ENCODE measurements at places on chromosomes 3 and 15.

- DNase-seq = no peak
Observed at GRCh38 chr3:59422312-59422711, 372.5 kb upstream of the CFAP20DC start.

GRCh38 chr3:86180696-86181095 is 810.3 kb downstream of the VGLL3 start:
- no peak for DNase-seq

DNA sequence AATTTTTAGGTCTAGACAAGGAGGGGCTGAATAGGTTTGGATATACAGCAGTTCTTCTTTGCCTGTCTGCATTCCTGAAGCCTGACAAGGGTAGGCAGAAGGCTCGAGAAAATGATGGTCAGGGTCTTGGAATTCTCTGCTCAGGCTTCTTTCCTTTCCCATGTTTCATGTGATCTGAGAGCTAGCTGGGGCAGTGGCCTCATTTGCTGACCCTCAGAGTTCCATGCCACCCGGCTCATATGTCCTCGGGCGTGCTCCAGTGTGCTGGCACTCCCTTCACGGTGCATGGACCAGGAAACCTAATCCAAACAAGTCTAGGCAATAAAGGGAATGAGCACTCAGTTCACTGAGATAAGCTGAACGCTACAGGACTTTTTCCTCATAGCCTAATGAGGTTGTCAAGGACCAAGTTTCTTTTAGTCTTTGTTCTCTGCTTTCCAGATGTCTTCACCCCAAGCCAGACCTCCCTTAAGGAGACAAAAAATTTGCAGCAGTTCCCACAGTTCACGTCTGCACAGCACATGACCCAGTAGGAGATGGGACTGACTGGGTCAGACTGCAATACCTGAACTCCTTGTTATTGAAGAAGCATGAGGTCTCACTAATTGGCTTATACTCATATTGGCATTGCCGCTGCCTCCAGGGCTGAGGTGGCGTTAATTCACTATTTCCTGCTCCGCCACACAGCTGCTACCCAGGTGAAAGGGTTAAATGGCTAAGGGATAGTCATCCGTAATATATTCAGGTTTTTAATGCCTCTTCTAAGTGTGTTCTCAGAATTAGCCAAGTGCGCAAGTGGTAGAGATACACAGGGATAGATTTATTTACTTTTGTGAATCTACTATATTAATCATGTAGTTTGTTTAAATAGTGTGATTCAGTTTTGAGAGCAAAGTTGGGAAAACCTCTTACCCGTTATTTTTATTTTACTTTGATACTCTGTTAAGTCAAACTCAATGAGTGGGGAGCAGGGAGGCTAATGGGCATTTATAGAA is 15.3 kb upstream of the RTP4 start:
- peak; percentile 23 for DNase-seq

- no peak for DNase-seq
Observed at GRCh38 chr3:159635047-159635641, 353.5 kb upstream of the IL12A start.

GRCh38 chr3:60053526-60054265 is 1003.9 kb upstream of the CFAP20DC start:
- DNase-seq = peak; percentile 72

DNA sequence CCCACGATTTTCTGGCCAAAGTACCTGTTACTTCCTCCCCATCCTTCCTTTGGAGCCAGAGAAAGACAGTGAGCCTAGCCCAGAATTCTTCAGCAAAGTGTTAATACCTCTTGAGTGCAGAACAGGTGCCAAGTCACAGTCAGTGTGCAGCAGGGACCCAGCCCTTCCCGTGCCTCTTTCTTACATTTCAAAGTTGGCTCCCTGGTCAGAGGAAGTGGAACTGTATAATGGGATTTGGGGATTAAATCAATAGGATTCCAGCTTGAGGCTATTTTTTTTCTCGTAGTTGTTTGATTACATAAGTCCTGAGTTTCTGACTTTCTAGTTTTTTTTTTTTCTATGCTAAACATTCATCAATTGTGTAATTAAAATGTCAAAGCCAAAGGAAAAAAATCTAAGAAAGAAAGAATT is 52.6 kb upstream of the ABHD10 start:
- DNase-seq = no peak

DNA sequence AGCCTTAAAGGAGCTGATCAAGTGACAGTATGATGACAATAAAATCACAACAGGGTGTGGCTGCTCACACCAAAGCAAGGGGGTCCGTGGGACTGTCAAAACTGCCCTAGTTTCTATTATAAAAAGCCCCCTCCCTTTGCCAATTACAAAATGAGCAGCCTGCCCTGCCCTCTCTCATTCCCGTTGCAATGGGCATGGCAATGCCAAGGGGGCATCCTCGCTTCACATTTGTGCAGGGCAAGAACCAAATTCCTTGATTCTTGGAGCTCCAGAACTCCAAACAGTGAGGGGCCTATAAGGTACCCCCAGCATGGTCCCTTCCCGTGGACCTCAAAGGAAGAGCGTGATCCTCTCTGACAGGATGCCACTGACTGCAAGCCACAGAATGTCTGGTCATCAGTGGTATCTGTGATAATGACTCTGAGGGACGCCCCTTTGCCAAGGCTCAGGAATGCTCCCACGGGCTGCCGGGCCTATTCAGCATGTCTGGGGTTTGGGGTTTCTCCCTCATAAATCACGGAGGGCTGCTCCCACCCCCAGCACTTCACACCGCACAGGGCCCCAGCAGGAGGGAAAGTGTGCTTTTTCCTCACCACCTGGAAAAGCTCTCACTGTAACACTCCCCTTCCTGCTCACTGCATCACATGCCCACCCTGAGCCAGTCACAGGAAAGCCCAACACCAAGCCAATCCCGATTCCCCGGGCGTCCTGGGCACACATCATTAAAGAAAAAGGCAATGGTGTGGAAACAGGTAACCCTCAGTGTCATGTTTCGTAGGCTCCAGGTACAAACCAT is 105.1 kb upstream of the TRPM1 start:
- peak; percentile 49 for DNase-seq

GRCh38 chr3:13234666-13235065 is 161.4 kb upstream of the IQSEC1 start:
- no peak for DNase-seq

DNA sequence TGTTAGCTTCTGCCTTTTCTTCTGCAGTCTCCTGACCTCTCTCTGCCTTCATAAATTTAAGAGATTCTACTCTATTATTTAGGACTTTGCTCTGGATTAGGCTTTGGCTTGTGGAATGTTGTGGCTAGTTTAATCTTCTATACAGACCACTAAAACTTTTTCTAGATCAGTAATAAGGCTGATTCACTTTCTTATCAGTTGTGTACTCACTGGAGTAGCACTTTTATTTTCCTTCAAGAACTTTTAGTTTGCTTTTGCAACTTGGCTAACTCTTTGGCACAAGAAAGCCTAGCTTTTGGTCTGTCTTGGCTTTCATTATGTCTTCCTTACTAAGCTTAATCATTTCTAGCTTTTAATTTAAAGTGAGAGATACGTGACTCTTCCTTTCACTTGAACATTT is 265.5 kb upstream of the TBC1D5 start:
- DNase-seq = no peak

GRCh38 chr3:42608581-42608980 is 8.1 kb downstream of the NKTR start:
- no peak for DNase-seq

DNA sequence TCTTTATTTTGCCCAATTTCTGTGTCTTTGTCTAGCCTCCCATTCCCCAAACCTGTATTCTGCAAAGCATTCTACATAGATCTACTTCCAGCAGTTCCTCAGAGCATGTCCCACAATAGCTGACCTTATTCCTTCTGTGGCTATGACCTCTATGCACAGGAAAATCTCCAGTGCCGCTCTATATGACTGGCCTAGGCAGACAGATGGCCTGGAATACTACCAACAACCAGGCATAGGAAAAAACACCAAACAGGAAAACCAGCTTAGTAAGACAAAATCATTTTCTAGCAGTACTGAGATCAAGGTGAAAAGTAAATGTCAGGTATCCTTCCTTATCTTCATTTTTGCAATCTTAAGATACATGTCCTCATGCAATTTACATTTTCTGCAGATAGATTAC is 1115.0 kb downstream of the IGSF11 start:
- DNase-seq = no peak

- DNase-seq = peak; percentile 79
Observed at GRCh38 chr15:40769274-40770146, at the start of gene C15orf62. TSS of gene C15orf62 (plus strand) at chr15:40769980. CDS start at chr15:40770496, 516 bp downstream.

DNA sequence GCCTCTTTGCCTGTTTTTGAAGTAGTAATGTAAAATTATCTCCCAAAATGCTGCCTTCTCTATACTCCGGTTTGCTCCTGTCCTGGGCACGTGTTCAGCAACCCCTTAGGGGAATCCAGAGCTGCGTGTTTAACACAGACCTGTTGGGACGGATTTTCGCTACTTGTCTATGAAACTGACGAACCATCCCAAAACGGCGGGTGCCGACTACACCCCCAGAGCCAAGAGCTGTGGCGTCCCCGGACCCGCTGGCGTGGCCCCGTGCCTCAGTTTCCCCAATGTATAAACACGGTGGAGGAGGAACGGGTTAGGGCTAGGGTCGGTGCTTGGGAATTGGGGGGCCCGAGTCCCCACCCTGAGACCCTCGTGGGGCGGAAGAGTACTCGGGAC is 473 bp downstream of the FHIT start:
- DNase-seq = peak; percentile 74

Data from activated CD4-positive, alpha-beta T cell treated with anti-CD3 and anti-CD28 coated beads, Interleukin-2, amount 10 ng/mL, durations not matched to agents 24 days and 14 days (primary cell).